Renal cortical epithelial cell (primary cell): ENCODE measurements at places on chromosomes 1 and 21. TPM values are rescaled to one million over a fixed set of nuclear protein-coding genes. Genes with fewer than 3 reads are reported as not detected.
A peak's percentile ranks its signal among the peaks of the same experiment; 100 is the strongest.

PKLR gene
- 0.05 TPM in 1 of 2 replicates, not detected in the other for total RNA-seq

FABP3 gene
- 11.3 and 74.1 TPM in 2 replicates for total RNA-seq

DNA sequence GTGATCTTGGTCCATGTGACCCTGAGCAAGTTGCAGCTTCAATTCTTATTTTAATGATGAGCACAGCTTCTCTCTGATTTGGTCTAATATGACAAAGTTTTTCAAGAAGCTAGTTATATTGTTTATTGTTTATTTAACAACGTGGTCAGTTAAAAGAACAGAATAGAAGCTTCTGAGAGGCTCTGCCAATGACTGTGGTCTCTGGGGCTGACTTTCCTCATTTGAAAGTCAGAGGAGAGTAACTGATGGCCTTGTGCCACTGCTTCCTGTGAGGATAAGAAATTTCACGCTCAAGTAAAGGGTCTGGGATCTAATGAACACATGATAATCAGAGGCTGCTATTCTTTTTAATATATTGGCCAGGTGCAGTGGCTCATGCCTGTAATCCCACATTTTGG lies 7.3 kb downstream of the HHIPL2 start:
- DNase-seq = no peak

- DNase-seq = peak; percentile 57
These were observed 3.0 kb upstream of the SDE2 start for GRCh38 chr1:226001963-226002666.

GRCh38 chr1:53860967-53861411 lies 22.9 kb upstream of the NDC1 start:
- peak; percentile 50 for DNase-seq

GRCh38 chr1:226987179-226987536 lies 47.1 kb downstream of the COQ8A start:
- DNase-seq = no peak

DNA sequence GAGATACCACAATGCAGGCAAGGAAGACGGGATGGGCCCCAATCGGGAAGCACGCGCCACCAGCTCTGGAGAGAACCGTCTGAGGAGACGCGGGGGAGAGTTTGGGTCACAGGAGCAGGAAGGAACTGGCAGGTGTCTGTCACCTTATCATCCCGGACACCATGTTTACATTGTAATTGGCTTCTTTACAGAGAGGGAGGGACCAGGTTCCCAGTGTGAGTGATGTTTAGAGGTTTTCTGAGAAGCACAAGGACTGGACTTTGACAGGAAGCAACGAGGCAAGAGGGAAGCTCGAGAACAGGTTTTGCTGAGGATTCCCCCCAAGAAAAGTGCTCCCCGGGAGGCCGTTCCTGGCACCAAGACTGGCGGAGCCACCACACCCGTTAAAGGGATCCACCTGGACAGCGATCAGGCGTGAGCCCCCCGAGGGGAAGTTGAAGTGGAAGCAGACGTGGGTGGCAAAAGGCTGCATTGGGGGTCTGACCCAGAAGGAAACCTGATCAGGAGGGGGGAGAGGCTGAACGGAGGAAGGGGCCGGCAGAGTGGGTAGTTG lies 957 bp downstream of the EPS15 start:
- peak; percentile 34 for DNase-seq

DNA sequence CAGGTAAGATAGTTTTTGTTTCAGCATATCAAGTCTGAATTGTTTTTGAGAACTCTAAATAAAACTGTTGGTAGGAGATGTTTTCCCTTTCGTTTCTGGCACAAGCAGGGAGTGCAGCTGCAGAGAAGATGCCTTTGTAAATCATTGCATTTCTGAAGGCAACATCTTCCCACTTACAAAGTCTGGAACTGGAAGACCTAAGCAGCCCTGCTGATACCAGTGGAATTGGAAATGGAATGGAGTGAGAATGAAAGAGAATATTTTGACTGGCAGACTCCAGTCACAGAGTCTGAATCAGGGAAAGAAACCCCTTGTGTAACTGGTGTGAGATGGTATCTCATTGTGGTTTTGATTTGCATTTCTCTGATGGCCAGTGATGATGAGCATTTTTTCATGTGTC lies 815.6 kb downstream of the LTN1 start:
- no peak for DNase-seq

DNA sequence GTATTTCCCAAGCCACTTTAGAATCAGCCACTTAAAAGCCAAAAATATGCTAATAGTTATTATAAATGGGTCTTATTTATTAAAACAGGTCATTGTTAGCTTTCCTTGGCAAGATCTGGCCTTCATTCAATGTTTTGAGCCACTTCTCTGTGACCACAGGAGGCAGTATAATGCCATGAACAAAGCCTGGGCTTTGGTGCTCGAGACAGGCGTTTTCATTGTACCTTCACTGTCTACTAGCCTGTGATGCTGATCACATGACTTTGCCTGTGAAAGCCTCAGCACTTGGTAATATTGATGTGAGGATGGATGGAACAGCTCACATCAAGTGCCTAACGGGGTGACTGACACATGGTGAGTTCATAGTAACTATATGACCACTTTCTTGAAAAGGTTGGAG lies 217.0 kb downstream of the RWDD3 start:
- no peak for DNase-seq

- no peak for DNase-seq
These were observed 171.5 kb upstream of the HMCN1 start for GRCh38 chr1:185562461-185563359.

GRCh38 chr1:244727871-244728474 lies 75.0 kb downstream of the DESI2 start:
- no peak for DNase-seq
